ENCODE measurements at places on chromosomes 4 and X.

DNA sequence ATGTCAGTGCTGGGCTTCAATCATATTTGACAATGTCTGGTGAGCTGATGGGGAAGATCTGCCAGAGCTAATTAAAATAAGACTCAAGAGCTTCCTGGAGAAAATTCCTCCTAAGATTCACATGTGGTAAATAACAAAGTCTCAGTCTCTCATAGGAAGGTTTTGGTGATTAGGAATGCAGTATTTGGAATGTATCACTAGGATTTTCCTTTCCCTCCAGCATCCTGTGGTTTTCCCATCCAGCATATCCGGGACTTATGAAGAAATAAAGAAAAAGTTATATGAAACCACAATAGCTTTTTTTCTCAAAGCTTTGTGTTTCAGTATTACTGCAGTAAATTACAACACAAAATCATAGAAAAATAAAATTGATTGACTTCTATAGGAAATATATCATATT is 1597.1 kb downstream of the ADGRL3 start:
- no peak for DNase-seq

- DNase-seq, result no peak
Observed at GRCh38 chrX:150454083-150454482, 91.0 kb downstream of the MAMLD1 start.

- DNase-seq, result no peak
Observed at GRCh38 chrX:31572360-31572759, 500.5 kb upstream of the FTHL17 start.

GRCh38 chrX:25207803-25208475 is 192.2 kb upstream of the ARX start:
- no peak for DNase-seq

Data from right kidney (tissue), 9 donors.